ENCODE measurements at places on chromosomes 16 and 17.

DNA sequence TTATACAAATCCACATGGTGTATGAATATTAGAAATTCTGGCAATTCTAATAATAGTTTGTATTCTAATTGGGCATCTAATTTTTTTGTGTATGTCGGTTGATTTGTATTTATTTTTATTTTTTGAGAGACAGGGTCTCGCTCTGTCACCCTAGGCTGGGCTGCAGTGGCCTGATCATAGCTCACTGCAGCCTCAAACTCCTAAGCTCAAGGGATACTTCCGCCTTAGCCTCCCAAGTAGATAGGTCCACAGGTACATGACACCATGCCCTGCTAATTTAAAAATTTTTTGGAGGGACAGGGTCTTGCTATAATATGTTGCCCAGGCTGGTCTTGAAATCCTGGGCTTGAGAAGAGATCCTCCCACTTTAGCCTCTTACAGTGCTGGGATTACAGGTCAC, 104.6 kb downstream of the TRIM37 start:
- DNase-seq, result no peak

DNA sequence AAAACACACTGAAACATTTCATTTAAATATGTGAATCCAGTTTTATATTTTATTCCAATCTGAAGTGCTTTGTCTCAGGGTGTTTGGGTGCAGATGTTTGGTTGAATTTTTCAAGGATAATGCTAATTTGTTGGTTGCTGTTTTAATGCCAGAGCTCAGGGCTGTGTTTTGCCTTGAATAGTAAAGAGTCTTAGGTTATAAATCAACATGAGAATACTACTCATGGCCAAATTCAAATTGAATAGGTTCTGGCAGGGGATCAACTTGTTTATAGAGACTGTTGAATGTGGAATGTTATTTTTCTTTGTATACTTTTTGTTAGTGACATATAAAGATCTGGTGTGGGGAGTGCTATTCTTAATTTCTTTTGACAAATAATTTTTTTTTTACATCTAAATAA, 18.8 kb downstream of the TOM1L1 start:
- no peak for DNase-seq

- no peak for DNase-seq
Observed at GRCh38 chr17:59814276-59814675, 78.5 kb downstream of the TUBD1 start.

DNA sequence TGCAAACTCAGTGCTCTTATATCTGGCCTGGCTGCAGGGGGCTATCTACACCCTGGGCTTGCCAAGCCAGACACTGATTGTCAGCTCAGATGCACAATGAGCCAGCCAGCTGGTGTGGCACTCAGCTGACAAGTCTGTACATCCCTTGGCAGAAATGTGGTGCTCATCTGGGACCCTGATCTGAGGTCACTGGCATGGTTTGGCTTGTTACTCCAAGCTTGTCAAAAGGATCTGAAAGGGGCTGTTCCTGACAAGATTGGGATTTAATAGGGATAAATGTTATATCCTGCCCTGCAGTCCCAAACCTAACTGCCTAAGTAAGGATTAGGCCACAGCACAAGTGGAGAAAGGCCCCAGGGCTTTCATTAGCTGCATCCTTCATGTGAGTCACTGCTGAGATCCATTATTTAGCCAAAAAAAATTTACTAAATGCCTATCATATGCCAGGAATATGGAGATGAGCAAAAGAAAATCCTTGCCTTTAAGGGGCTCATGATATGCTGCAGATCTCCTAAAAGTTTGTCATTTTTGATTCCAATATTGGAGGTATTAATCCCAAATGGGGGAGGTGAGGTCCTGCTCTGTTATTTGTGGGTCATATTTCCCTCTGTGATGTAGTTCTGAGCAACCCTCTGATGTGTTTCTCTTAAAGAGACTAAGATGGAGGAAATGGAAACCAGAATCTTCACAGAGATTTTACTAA, 6.3 kb downstream of the SLC6A2 start:
- no peak for DNase-seq

GRCh38 chr17:45332989-45333701, 16.3 kb upstream of the MAP3K14 start:
- DNase-seq, result no peak

DNA sequence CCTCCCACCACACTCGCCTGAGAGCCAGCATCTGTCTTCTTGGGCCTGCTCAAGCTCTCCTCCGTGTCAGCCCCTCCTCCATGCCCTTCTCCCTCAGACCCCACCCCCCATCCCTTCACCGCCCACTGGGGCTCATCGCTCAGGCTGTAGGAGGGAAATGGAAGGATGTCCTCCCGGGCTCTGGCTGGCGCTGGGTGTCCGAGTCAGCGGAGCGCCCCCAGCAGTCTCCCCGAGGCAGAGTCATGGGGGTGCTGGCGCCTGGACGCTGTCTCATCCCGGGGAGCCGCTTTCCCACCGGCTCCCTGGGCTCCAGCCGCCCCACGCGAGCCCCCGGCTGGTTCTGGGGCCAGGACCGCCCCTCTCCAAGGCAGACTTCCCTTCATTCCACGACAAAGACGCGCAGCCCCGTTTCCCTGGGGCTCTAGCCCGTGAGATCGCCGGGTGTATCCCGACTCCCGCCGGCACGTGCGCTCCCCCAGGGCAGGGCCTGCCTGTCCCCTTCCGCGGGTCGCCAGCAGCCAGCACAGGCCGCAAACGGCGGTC, 428 bp upstream of the ANTKMT start:
- peak; percentile 76 for DNase-seq

DNA sequence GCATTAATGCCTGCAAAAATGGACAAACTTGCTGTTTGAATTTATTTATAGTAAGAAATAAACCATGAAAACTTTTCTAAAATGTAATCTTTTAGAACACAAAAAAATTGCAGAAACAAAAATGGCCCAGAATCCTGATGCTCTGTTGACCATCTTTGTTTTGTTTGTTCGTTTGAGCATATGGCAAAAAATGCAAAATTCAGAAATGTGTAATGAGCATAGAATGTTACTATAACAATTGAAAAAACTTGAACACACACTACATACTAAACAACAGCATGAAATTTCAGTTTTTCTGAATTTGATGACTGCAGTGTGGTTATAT, 1.1 kb upstream of the KPNA2 start:
- no peak for DNase-seq

DNA sequence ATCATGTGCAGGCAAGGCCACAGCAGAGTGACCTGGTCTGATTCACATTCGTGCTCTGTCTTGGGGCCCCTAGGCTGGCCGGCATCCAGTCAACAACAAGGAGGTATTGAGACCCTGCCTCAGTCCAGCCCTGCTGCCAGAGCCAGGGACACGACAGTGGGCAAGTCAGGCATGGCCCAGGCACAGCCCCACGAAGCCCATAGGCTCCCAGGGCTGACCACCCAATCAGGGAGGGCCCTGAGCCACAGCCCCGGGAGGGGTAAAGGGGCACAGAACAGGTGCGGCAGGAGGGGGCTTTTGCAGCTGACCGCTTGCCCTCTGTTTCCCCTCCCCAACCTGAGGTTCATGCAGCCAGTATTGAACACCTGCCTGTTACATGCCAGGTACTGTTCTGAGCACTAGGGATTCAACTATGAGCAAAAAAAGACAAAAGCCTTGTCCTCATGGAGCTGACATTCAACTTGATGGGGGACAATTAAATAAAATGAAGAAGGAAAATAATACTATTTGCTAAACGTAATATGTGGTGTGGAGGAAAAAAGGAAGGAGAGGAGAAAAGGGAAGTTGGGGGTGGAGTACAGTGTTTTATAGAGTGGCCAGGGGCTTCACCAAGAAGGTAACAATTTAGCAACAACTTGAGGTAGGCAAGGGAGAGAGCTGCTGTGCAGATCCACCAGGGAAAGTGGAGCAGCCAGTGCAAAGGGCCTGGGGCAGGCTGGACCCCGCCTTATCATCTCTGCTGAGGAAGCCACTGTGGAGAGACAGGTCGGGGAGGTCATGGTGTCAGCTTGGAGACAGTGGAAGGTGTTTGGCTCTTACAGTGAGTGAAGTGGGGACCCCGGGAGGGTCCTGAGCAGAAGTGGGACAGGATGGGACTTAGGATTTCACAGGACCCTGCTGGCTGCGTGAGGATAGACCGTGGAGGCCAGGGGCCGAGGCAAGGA, 6.1 kb downstream of the DRC3 start:
- DNase-seq, result no peak

DNA sequence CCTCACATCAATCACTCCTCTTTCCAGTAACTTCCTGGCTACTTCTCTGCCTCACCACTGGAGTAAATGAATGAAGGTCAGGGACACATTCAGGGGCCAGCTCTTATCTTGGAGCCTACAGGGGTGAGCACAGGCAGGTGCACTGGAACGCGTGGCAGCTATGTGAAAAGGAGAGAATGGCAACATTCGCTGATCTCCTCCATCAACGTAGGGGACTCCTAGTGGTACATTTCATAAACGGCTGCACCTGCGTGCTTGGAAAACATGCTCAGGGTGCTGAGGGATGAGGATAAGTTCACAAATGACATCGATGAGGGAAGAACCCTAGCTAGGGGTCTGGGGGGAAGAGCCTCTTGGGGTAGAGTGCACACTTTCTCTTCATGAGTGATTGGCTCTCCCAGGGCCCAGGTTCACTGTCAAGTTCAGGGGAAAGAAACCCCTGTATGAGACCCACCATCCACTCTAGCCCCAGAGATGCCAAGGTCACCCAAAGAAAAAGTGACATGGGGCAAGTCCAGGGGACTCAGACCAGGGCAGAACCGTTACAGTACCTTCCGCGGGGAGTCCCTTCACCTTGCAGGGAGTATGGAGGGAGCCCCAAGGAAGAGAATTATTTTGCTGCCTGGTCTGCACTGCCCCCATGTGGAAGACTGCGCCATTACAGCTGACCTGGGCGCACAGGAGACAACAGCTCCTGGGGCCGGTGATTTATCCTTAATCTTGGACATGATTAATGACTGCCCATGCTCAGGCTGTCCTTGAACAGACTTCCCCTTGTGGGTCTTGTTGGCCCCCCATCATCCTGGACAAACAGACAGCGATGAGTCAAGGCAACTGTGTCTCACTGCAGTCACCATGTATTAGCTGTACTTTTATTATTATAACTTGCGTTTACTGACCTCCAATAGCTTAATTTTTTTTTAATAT, 30.1 kb downstream of the VAC14 start:
- DNase-seq, result peak; percentile 63

DNA sequence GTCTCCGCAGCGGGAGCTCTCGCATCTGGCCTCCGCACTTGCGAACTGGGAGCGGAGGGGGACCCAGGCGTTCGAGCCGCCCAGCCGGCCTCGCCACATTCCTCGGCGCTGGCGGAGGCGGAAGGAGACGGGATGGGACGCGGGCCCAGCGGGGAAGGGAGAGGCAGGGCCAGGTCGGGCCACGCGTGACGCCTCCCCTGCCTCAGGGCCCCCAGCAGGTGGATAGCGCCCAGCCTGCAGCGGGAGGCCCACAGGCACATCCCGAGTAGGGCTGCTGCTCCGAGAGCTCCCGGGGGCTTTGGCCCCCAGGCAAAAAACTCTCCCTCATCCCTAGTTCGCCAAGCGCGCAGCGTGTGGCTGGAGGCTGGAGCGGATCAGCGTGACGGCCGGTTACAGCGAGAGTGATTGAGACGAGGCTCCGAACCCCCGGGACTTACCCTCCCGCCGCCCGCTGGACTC, 800 bp downstream of the PLEKHH3 start:
- no peak for DNase-seq

- no peak for DNase-seq
Observed at GRCh38 chr17:62597150-62597549, 30.3 kb upstream of the MRC2 start.

DNA sequence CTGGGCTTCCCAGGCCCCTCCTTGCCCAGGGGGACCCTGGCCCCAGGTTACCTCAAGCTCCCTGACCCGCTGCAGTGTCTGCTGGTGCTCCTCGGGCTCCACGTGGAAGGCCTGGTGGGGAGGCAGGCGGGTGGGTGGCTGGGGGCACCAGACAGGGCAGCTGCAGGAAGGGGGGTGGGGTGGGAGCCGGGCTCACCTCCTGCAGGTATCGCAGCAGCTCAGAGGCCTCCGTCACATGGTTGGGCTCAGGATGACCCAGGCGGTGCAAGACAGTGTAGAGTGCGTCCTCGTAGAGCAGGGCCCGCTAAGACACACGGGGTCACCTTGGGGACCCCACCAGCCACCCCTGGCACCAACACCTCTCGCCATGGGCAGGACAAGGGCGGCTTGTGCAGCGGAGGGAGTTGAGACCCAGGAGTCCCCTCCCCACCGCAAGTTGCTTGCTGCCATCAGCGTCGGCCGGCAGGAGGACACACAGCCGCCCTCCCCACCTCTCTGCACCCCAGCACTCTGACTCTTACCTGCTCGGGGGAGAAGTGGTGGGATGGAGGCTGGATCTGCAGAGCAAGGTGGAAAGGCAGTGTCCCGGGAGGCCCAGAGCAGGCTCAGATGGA, 1.1 kb downstream of the UNC13D start:
- peak; percentile 30 for DNase-seq

- no peak for DNase-seq
Observed at GRCh38 chr16:51592001-51592501, 441.0 kb upstream of the SALL1 start.

- DNase-seq, result no peak
Observed at GRCh38 chr17:5299383-5299782, 17.3 kb downstream of the RABEP1 start.

DNA sequence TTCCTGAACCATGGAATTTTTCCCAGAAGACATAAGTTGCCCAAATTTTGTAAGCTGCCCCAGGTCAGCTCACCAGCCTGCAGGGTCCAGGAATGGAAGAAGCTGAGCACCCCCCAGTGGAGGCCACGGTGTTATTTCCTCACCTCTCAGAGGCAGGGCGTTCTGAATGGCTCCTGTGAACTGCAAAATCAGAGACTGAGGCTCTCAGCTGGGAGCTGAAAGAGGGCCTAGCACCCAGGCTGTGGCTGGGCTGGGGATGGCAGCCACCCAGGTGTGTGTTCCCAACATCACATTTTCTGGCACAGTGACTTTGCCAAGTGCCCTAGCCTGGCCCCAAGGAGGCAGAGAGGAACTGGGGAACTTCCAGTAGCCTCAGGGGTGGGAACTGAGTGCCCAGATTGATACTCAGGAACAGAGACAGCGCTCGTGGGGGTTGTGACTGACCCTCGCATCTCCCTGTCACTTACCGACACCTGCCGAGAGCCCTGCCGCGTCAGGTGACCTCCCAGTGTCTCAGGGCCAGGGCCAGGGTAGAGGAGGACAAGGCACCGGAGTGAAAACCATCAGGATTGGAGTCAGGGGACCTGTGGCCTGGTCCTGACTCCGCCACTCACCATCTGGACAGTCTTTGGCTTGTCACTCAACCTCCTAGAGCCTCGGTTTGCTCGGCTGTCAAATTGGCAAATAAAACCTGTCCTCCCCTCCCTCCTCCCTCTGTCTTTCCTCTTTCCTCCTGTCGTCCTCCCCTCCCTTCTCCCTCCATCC, 11.3 kb downstream of the CACNG4 start:
- DNase-seq, result no peak

GRCh38 chr17:10352893-10353292, 19.9 kb downstream of the MYH13 start:
- DNase-seq, result no peak

GRCh38 chr17:43994272-43995149, 9.9 kb upstream of the NAGS start:
- peak; percentile 74 for DNase-seq

DNA sequence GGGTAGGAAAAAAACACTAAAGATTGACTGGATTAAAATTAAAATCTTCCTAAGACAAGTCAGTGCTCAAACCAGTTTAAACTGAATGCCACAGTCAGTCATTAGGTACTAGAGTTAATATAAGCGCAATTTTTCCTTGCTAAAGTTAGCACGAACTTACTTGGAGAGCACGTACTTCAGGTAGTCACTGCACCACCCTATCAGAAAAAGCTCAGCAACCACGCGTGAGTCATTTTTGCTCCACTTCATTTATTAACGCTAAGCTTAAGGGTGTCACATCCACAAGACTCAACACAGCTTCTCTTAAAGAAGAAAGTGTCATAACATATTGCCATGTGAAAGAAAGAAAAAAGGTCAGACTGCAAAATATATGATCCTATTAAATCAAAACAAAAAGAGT, 53.1 kb downstream of the TEX2 start:
- DNase-seq, result no peak
